T follicular helper cell (primary cell): ENCODE measurements at places on chromosomes 5 and 9.

DNA sequence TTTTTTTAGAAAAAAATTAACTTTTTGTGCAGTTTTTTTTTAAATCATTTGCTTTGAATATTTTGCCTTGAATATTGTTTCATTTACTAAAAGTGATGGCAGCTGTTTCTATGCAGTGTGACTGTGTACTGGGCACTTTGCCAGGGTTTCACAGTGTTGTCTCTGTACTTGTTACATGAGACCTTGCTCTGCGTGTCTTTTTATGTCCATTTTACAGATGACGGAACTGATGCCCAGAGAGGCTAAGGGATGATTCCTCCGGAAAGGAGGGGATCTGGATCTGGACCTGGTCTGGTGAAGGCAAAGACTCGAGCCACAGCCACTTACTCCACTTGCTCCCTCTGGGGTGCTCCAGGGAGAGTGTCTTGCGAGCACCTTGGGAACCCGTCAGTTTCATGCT, 124.8 kb upstream of the PTCH1 start:
- no peak for DNase-seq

- no peak for DNase-seq
These were observed 221.4 kb upstream of the TRIM32 start for GRCh38 chr9:116465576-116466270.

DNA sequence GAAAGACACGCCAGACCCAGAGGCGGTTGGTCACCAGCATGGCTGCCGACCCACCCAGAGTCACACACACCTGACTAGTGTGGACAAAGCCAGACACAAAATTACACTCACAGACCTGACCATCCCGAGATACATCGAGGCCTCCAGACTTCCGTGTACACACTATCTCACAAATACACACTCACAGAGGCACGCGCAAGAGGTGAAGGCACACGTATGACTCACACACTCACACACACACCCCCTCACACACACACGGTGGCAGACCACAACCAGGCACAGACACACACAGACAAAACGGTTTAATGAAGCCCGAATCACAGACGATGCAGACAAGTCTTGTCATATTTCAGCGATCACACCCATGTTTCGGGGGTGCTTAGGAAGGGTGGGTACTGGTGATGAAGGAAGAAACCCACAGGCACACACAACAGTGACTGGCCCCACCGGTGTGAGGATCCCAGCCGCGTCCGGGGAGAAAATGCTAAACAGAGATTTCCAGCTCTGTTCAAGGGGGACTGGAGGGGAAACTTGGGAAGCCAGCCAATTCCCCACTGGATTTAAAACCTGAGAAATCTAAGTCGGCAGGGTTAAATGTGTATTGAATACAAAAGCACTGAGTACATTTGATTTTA, 51.3 kb downstream of the CRB2 start:
- no peak for DNase-seq

DNA sequence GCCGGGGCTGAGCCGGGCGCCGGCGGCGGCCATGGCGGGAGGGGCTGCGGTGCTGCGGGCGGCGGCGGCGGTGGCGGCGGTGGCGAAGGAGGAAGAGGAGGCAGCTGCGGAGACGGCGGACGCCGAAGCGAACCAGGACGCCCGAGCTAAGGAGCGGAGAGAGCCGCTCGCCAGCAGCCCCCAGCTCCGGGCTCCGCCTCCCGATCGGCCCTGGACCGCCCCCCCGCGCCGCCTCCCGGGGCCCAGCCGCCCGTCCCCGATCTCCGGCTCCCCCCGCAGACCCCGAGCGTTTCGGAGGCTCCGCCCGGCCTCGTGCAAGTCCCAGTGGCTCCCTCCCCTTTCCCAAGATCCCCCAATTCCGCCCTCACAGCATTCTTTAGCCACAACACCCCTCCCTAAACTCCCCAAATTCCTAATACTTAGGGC, at the start of gene ASTN2:
Gene ASTN2 (minus strand): TSS at position 152 of the 426 bp plus-strand sequence. CDS start 119 bp downstream, at position 33.
- DNase-seq, result no peak

DNA sequence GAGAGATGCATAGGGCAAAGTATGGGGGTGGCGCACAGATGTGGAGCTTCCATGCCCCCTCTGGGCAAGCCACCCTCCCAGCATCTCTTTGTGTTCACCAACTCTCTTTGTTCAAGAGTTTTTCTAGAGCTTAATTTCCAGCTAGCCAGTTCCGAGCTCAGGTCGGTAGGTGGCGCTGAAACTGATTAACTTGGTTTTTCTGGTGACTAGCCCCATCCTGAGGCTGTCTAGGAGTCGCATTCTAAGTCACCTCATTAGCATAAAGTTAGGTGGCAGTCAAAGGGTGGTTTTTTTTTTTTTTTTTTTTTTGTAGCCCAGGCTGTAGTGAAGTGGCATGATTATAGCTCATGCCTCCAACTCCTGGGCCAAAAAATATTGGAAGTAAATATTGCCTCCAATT, 476.4 kb downstream of the KDM4C start:
- no peak for DNase-seq

GRCh38 chr9:23850242-23850689, 24.2 kb upstream of the ELAVL2 start:
- no peak for DNase-seq
